ENCODE measurements at places on chromosomes 6 and 20.

DNA sequence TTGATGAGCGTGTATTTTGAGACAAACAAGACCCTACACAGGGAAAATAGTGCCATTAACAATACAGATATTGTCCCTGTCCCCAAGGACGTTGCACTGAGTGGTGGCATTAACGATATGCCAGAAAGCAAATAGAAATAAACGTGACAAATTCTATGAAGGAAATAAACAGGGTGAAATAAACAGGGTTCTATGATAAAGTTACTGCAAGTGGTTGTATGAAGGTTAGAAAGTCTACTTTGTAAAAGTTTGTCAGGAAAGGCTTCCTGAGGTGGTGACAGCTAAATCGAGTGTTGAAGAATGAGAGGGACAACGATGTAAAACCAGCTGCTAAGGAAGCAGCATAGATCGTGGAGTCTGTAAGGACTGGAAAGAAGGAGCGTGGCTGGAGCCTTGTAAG, 380.2 kb downstream of the LAMA2 start:
- no peak for DNase-seq

- DNase-seq = no peak
These were observed 25.9 kb upstream of the ILRUN start for GRCh38 chr6:34722451-34722850.

DNA sequence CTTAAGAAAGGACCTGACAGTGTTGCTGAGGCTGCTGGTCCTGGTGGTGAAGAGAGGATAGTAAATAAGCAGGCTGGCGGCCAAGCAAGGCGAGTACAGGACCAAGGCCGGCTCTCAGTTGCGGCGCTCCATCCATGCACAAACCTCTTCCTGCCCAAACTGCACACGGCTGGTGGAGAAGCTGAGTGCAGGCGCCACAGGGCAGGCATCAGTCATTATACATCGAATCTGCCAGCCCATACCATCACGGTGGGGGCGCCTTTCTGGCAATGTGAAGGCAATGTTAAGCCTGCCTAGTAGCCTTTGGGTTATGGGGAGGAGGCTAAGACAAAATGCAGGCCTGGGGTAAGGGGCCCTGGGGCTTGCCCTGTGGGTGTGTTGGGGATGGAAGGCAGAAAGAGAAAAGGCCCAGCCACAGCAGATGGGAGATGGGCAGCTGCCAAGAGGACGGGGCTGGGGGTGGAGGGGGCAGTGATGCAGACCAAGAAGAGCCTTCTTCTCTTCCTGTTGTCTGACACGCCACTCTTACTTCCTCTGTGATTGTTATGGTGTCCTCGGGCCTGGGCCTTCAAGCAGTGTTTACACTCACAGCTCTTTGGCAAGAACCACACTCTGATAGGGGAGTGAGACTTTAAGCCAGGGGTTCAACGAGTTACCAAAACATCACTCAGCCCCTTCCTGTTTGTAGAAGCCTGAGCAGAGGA, 20.3 kb upstream of the KCNK16 start:
- DNase-seq = peak; percentile 42

GRCh38 chr6:150567823-150568383, 31.8 kb upstream of the PLEKHG1 start:
- peak; percentile 67 for DNase-seq

- no peak for DNase-seq
These were observed 16.7 kb upstream of the ZFAND3 start for GRCh38 chr6:37802810-37803209.

- no peak for DNase-seq
These were observed 33.1 kb upstream of the FBXL4 start for GRCh38 chr6:98980819-98981218.

- DNase-seq = peak; percentile 87
These were observed 24.7 kb downstream of the MYT1 start for GRCh38 chr20:64188682-64189529.

DNA sequence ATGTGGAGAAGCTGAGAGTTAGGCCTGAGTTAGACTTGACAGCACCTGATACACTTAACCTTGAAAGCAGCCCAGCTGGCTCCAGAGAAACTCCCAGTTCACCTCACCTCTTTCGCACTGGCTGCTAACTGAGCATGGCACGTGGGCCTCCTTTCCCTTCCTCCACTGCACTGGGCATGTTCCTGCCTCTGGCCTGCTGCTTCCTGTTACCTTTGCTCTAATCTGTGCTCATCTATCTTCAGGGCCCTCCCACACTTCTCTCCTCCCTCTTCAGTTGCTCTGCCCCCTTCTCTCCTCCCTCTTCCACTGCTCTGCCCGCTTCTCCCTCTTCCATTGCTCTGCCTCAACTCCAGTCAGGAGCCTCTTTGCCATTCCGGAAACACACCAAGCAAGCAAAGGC, 13.7 kb upstream of the UBE2V1 start:
- no peak for DNase-seq

GRCh38 chr6:13190376-13190775, 138.0 kb downstream of the TBC1D7 start:
- DNase-seq = no peak

DNA sequence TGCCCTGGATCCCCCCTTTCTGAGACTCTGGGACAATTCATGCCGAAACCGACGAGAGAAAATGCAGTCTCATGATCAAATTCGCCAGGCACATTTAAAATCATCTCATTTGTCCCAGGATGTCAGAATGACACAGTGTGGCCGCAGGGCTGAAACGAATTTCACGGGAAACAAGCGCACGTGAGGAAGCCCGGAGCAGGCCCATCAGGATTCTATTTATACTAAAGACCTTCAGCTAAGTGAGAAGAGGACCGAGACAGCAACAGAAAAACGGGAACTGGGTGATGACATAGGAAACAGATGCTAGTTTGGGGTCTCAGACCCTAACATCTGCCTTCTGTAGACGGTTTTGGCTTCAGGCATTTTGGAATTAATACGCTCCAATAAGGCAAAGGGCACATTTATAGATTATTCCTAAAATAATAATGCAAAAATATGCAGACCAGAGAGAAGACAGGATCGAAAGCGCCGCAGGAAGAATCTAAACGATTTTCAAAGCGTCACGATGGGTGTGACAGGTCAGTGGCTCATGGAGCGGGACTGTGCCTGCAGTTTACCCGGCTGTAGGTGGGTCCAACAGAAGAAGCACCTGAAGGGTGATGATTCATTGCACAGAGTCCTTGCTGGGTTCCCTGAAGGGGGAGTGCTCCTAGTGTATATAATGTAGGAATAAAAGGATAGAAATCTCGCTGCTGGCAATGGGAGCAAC, 80.8 kb upstream of the MPC1 start:
- DNase-seq = no peak

GRCh38 chr20:4563031-4563430, 158.7 kb upstream of the PRND start:
- no peak for DNase-seq

DNA sequence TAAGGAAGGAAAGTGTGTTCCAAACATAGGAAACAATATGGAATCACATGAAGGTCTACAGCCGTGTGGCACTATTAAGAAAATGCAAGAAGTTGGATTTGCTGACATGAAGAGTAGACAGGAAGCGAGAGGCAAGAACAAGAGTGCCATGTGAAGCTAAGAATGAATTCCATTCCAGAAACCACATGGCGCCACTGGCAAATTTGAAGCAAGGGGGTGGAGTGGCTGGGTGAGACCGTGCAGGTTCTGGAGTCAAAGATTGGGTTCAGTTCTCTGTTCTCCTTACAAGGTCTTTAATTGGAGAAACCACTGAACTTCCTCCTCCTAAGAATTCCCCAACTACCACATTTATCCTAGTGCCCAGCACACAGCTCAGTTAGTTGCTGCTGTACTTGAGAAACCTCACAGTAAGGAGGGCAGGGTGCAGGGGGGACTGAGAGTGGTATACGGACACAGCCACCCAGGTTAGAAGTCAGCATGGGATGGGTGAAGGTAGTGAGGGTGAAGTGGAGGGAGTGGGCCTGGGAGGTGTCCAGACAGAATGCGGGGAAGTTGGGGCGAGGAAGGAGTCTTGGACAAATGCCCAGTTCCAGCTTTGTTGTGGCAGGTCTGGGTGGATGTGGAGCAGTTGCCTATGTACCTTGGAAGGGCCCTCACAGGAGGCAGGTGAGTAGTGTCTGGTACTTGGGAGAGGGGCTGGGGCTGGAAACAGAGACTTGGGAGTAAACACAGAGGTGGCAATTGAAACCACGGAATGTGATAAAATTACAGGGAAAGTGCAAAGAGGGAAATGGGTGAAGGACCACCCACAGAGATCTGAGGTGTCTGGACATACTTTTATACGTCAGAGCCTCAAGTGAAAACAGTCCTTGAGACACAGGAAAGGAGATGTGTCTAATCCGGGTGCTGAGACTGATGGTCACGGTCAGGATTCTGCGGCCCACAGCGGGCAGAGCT, 14.3 kb downstream of the LYRM4 start:
- no peak for DNase-seq

DNA sequence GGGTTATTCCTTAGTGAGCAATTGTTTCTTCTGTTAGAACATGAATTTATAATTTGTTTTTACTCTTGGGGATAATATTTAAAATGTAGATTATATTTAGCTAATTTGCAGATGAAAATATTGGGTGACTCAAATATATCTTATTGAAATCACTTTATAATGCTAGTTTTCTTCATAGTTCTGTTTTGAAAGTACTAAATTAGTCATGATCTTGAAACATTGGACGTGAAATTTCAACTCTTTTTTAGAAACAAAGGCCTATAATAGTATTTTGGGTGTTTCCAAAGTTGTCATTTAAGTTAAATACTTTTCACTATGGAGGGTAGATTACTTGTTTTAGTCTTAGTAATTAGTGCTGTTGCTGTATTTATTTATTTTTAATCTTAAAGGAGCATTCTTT, 250.9 kb downstream of the UTRN start:
- DNase-seq = no peak

DNA sequence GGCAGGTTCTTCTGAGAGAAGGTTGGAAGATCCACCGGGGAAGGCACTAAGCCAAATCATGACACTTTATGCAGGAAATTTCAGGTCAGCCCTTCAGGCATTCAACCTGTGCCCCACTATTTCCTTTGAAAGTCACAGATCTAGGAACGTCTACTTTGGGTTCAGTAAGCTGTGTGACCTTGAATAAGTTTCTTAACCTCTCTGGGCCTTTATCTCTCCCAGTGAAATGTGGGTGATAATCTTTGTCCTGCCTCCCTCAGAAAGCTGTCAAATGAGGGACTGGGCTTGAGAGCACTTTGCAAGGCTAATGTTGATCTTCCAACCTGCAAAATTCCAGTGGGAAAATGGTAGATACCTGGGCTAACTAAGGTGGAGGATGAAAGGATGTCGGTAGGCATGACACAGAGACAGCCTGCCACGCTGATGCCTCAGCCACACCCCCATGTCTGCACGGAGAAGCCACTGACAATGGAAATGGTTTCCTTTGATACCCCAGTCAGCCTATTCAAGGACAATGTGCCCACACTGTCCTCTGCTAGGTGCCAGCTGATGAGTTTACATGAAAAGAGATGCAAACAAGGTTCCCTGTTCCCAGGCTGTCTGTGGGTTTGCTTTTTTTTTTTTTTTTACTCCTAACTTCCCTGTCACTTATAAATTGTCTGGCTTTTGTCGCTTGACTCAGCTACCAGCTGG, 9.3 kb downstream of the BNIP5 start:
- DNase-seq = peak; percentile 39

DNA sequence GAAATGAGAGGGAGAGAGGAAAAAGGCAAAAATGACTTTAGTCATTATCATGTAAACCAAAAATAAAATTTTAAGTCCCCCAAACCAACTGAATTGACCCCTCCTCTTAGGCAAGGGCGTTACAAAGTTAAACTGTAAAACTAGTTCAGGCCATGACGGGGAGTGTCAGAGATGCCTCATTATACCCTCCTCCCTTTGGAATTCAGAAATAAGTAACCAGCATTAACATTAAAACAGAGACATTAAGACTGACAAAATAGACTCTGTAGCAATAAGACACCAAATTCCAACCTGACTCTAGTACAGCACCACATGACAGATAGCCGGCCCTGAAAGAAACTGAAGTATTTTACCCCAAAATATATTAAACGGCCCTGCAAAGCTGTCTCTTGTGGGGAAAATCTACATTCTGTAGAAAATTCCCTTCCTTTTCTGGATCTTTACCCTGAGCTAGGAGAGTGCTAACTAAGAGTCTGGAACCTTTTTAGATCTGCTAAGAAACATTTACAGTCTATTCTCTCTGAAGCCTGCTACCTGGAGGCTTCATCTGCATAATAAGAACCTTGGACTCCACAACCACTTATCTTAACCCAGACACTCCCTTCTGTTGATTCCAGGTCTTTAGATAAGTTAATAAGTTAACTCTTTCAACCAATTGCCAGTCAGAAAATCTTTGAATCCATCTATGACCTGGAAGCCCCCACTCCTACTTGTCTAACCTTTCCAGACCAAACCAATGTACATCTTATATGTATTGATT, 150.7 kb downstream of the PKHD1 start:
- DNase-seq = no peak

DNA sequence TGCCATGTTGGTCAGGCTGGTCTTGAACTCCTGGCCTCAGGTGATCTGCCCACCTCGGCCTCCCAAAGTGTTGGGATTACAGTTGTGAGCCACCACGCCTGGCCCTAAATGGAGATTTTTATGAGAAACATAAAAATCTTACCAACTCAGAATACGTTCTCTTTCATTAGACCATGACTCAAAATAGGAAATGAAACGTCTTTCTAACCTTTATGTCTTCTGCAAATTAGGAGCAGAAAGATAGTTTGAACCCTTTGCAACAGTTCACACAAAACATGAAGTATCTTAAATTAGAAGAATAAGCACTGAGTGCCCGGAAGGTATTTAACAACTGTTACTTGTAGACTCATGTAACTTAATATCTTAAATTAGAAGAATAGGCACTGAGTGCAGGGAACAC, 48.3 kb downstream of the AHI1 start:
- no peak for DNase-seq

DNA sequence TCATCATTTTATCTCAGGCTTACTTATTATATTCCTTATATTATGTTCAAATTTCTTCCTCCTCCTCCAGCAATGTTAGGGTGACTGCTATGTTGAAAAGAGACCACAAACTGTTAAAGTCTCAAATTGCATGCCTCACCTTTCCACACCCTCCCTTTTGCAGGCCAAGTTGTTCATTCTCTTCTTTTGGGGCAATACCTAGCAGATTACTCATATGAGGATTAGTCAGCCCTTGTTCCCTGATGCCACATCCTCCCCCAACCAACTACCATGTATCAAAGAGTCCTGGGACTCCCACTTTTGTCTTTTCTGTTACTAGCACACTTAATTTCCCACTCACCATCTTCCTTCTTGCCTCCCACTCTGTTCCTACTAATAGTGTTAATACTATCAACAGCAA, 434.7 kb downstream of the BCKDHB start:
- no peak for DNase-seq

DNA sequence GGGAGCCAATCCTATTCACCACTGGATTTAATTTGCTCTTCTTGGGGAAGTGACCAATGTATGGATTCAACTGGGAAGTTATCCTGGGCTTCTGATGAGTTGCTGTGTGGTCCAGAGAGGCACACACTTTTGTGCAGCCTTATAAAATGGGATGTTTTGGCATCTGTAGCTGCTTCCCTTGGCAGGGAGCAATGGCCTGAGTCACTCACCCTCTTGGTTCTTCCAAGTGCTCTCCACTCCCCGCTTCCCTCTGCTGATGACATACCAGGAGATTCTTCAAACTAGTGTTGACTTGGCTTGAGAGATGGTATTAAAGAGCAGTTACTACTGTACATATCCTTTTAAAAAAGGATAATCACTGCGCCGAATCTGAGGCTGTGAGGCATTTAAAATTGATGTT, 105.8 kb downstream of the JARID2 start:
- DNase-seq = no peak
